ENCODE measurements at places on chromosomes 5 and 9.

GRCh38 chr5:34608859-34609648 lies 47.1 kb upstream of the RAI14 start:
- no peak for DNase-seq

GRCh38 chr5:170791325-170791954 lies 7.9 kb downstream of the GABRP start:
- DNase-seq = no peak

- DNase-seq = no peak
Measured at GRCh38 chr9:69179037-69179436, 5.0 kb downstream of the TJP2 start.

DNA sequence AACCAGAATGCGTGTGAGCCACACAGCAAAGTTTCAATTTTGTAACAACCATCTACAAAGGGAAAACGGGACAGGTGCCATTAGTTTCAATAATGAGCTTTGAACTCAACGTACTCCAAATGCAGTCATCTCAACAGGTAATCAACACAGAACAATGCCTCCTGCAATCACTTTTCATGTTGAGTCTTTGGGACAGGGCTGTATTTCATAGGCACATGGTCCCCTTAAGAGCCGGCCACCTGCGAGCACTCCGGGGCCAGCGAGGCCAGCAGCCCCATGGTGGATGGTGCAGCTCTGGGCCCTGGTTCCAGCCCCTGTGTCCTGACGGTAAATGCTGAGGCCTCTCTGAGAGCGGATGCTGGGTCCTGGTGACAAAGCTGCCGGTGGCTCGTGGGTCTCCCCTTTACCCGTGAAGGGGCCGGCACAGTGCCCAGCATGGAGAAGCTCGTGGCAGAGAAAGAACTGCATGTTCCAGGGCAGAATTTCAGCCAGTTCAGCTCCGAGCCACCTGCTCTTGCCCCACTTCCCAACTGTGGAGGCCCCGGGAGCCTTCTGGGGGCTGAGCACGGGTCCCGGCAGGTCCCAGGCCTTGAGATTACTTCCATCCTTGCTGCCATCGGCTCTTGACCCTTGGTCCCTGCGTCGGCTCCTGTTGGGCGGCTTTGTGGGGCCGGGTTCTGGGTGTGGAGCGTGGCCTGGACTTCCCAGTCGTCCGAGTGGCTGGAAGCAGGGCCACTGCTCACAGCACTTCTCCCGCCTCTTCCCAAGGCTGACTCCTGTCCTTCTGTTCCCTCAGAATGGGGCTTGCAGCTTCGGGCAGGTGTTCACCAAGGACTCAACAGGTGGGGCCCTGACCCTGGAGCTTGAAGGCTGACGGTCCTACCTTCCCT lies 26.1 kb upstream of the RNU6ATAC start:
- DNase-seq = no peak

GRCh38 chr5:67009028-67009427 lies 187.6 kb downstream of the CD180 start:
- DNase-seq = no peak

GRCh38 chr9:94298949-94299599 lies 29.4 kb downstream of the NUTM2F start:
- DNase-seq = no peak

DNA sequence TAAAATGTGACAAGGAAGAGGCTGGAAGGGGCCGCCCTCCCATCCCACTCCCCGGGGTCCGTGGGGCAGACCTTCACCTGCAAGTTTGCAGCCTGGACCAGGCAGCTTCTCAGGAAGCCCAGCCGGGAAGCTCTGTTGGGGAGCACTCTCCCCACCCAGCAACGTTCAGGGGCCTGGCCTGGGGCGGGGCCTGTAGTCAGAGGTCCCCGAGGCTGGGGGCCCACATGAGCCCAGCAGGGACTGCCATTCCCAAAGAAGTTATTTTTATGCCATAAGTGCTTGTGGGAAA lies 32.7 kb upstream of the NOTCH1 start:
- no peak for DNase-seq

DNA sequence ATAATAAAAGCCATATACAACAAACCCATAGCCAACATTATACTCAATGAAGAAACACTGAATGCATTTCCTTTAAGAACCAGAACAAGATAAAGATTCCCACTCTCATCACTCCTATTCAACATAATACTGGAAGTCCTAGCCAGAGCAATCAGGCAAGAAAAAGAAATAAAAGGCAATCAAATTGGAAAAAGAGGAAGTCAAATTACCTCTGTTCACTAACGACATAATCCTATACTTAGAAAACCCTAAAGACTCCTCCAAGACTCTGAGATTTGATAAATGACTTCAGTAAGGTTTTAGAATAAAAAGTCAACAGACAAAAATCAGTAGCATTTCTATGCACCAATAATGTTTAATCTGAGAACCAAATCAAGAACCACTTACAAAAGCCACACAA lies 36.6 kb upstream of the HTR4 start:
- no peak for DNase-seq

DNA sequence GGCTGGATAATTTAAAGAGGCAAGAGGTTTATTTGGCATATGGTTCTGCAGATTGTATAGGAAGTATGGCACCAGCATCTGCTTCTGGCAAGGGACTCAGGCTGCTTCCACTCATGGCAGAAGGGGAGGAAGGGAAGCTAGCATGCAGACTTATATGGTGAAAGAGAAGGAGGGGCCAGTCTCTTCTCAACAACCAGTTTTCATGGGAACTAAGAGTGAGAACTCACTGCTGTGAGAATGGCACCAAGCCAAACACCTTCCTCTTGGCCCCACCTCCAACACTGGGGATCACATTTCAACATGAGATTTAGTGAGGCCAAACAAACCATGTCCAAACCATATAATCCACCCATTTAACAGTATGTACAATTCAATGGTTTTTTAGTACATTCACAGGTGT lies 113.3 kb upstream of the SHB start:
- DNase-seq = no peak

DNA sequence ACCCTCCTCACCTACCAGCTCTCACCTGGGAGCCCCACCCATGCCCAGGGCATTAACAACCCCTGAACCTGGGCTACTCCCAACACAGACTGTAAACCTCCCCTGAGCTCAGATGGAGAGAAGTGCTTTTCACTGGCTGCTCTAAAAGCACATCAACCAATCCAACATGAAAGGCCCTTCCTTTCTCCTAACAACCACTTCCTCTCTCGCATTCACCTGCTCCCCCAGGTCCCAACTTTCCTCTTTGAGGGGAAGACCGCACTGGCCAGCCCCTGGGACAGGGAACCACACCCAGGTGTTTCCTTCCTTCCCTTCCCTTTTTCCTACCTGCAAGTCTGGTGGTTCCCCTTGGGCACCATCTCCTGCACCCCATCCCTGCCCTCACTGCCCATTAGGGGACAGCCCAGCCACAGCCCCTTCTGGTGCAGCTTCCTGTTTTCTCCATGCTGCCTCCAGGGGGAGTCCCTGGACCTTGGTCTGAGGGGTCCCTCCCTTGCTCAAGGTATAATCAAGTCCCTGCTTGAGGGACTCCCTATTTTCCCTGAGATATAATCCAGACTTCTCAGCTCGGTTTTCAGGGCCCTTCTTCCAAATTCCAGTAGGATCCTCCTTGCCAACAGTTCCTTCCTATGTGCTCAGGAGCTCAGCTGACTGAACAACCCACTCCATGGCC lies 30.5 kb upstream of the DAB2IP start:
- no peak for DNase-seq

DNA sequence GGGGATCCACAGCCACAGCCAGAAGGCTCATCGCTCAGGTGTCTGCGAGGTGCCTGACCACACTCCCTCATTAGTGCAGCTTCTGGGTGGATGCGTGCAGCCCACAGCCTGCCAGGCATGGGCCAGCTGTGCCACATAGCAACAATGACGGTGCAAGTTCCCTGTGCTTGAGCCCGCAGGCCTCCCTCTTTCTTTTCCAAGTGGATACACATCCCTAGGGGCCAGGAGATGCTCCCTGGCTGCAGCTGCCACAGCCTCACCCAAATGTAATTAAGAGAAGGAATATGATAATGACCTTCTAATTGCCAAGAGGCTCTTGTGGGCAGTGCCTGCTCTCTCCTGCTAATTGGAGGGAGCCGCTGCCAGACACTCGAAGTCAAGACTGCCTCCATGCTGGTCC lies 116.0 kb upstream of the PPP1R26 start:
- no peak for DNase-seq

DNA sequence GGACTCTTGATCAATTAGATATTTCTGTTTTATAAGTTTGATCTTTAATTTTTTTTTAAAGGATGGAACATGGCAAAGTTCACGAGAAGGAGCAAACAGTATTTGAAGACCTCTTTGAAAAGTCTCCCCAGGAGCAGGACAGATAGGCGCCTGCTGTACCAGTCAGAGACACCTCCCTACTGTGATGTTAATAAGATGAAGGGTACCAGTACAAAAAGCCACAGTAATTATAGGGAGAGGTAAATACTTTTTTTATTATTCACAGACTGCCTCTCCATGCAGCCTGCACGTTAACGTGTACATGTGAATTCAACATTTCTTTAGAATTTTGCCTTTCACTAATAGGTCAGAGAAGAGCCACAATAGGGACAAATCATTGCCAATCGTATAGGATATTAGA lies 146.5 kb upstream of the CDH6 start:
- DNase-seq = no peak

GRCh38 chr9:132008855-132009812 lies 70.5 kb downstream of the MED27 start:
- no peak for DNase-seq

- no peak for DNase-seq
Measured at GRCh38 chr9:74403581-74403980, 93.6 kb upstream of the RORB start.

- DNase-seq = no peak
Measured at GRCh38 chr5:163565492-163565891, 60.1 kb downstream of the MAT2B start.

GRCh38 chr5:113237893-113238292 lies 196.9 kb downstream of the TSSK1B start:
- DNase-seq = no peak

- DNase-seq = no peak
Measured at GRCh38 chr9:98142182-98142907, 23.3 kb upstream of the TRIM14 start.

DNA sequence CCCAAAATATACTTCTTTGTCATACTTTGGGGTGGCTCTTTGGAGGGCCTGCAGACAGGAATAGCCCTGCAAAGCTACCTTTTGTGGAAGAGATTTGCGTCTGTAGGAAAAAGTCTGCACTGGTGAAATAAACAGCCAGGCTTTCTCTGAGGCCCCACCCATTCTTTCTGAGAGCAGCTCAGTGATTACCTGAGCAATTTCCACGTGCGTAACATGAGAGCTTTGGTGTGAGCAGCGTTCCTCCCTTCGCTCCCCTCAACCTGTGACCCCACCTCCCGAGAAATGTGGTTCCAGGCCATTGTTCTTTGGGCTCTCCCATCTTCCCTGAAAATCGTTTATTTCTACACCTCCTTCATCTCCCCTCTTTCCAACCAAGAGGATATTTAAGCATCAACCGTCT lies 23.8 kb upstream of the FBP1 start:
- no peak for DNase-seq

GRCh38 chr5:134534726-134535110 lies 9.2 kb downstream of the JADE2 start:
- DNase-seq = no peak

DNA sequence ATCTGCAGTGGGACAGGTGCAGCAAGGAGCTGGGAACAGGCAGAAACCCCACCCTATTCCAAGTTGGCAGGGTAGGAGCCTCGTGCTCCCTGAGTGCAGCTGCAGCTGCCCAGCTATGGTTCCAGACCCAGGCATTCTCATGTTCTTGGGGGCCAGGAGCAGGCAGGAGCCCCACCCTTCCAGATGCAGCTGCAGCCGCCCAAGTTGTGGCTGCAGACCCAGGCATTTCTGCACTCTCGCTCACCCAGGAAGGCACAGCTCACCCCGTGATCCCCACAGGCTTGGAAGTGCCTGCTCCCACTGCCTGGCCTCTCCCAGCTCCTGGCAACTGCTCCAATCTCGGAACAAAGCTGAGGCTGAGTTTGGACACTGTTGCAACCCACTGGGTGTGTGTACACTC lies 275.8 kb upstream of the ADRA1B start:
- DNase-seq = no peak

- no peak for DNase-seq
Measured at GRCh38 chr5:32325062-32325461, 12.3 kb upstream of the MTMR12 start.

DNA sequence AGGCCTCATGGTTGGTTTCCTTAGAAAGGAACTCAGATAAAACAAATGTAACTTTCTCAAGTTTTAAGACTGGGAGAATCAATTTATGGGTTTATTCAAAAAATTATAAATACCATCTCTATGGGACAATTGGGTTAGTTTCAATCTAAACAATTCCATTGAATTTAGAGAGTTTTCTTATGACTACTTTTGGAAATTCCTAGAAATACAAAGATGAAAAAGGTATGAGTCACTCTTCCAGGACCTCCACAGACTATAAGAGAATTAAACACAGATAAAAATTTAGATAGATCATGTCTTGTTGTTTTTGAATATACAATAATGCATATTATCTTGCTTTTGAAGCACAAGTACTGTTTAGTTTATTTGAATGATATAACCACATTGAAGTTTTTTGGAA lies 188.7 kb downstream of the CHSY3 start:
- DNase-seq = no peak

DNA sequence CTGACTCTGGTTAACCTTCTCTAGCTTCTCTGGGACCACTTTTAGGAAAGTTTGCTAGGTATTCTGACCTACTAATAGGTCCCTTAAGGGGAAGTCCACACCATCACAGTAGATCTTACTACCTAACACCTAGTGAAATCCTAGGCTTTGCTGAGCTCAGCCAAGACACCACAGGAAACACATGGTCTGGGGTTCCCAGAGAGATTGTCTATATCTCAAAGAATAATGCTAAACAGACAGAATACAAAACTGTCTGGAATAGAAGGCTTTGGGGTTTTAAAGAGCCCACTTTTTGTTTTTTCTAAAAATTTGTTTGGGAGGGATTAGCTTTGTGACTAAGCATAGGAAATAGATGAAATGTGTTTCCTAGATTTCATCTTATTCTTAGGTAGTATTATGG lies 395.1 kb downstream of the ARHGEF28 start:
- no peak for DNase-seq

- no peak for DNase-seq
Measured at GRCh38 chr9:137880160-137880975, 2.8 kb downstream of the CACNA1B start.

DNA sequence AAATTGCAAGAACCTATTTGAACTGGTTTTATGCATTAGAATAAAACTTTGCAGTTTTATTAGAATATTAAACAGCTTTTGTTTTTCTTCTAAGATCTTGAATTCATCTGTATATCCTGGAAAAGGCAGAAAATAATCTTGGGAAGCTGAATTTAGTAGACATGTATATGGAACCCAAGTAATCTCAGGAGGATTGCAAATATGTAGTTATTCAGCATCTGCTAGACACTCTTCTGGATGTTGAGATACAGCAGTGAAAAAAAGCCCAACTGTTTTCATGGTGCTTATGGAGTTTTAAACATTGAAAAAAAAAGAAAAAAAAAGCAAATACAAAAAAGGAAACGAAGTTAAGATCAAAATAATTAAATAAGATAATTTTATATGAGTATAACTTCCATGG lies 922.2 kb upstream of the SEMA6A start:
- no peak for DNase-seq

- DNase-seq = no peak
Measured at GRCh38 chr5:51806677-51807076, 423.4 kb downstream of the ISL1 start.
